ENCODE measurements at places on chromosomes 7 and 10. TPM values are rescaled to one million over a fixed set of nuclear protein-coding genes. Genes with fewer than 3 reads are reported as not detected.

DNA sequence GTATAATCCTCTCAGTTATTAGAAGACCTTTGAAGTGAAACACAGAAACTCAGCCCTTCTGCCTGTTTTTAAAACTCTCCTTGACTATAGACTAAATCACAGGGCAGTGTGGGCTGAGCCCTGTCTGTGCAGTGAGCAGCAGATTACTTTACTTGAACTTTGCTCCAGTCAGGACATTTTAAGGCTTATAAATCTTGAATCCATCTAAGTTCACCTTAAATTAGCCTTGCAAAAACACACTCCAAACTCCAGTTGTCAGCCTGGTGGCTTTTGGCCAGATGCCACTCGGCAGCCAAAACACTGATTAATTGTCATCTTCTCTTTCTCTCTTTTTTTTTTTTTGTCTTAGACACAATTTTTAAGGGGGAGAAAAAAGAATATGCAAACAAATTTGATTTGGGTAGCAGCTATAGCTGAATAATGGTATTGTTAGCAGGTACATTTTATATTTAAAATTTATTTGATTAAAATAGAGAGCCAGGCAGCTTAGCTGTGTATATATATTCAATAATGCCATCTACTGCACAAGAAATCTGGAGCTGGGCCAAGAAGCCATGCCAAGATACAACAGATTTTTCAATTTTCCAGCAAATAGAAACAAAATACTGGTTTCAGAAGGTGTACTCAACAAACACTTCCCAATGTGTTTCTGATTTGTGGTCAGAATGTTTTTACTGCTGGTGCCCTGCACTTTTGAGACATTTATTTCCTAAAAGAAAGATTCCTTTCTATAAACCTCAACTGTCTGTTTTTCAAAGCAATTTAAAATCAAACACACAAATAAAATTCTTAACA lies 247.7 kb downstream of the TFEC start:
- no peak overlapping the region for H3K27ac ChIP-seq
- H3K36me3 ChIP-seq = no peaks in the 10 kb centered on the region
- peaks cover 4% of the 10 kb centered on the region for H3K4me1 ChIP-seq
- no peak for DNase-seq

GRCh38 chr10:58976254-58976653 lies 200.2 kb upstream of the PHYHIPL start:
- H3K4me1 ChIP-seq = no peaks in the 10 kb centered on the region
- H3K4me3 ChIP-seq = no peak overlapping the region
- H3K36me3 ChIP-seq = no peaks in the 10 kb centered on the region
- DNase-seq = no peak
- no peaks in the 10 kb centered on the region for H3K27me3 ChIP-seq

GRCh38 chr7:6637544-6638229 lies 569 bp downstream of the ZNF316 start:
- peak overlapping the region; percentile 71 for H3K27ac ChIP-seq
- DNase-seq = no peak
- H3K4me1 ChIP-seq = peaks cover 12% of the 10 kb centered on the region

- no peak for DNase-seq
- H3K4me1 ChIP-seq = no peaks in the 10 kb centered on the region
- H3K27me3 ChIP-seq = no peaks in the 10 kb centered on the region
- no peak overlapping the region for H3K4me3 ChIP-seq
- H3K36me3 ChIP-seq = no peaks in the 10 kb centered on the region
Measured at GRCh38 chr7:110309941-110310340, 781.0 kb upstream of the LRRN3 start.

DNA sequence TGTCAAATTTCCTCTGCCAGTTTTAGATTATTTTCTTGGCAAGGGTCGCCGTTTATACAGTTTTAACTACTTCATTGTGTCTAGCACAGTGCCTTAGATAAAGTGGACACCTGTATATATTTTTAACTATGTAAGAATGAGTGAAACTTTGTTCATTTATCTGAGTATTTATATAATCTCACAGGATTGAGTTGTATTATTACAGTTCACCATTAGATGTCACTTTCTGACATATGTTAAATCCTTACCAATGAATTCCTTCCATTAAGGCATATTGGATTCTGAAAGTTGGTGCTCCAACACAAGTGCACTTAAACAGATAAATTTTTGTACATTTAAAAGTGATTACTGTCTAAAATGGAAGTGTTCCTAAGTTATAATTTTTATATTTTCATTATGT lies 43.0 kb downstream of the ZMYND11 start:
- no peak overlapping the region for H3K27ac ChIP-seq
- no peaks in the 10 kb centered on the region for H3K4me1 ChIP-seq

DNA sequence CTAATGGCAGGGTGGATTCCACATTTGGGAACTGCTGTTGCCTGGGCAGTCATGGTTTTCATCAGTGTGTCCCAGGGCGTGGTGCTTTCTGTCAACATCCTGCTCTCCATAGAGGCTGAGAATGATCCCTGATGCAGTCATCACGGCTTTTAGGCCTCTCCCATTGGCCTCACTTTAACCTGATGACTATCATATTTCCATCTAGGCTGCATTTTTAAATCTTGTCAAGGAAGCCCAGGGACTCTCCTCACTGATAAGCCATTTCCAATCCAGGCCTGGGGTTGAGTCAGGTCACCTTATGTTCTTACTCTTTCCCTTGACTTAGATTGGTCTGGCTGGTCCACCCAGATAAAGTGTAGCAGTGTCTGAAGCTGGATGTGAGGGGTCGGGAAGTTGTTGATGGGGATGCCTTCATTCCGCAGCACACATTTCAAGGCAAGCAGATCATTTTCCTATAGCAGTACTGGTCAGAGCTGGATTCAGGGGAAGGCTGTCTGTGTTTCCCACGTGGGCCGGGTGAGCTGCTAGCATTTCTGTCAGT lies 177.0 kb downstream of the AUTS2 start:
- no peaks in the 10 kb centered on the region for H3K4me1 ChIP-seq
- no peaks in the 10 kb centered on the region for H3K27me3 ChIP-seq
- DNase-seq = no peak
- no peaks in the 10 kb centered on the region for H3K36me3 ChIP-seq
- H3K4me3 ChIP-seq = no peak overlapping the region
- no peak overlapping the region for H3K27ac ChIP-seq

The FZD1 gene
- total RNA-seq = 39.1 TPM

DNA sequence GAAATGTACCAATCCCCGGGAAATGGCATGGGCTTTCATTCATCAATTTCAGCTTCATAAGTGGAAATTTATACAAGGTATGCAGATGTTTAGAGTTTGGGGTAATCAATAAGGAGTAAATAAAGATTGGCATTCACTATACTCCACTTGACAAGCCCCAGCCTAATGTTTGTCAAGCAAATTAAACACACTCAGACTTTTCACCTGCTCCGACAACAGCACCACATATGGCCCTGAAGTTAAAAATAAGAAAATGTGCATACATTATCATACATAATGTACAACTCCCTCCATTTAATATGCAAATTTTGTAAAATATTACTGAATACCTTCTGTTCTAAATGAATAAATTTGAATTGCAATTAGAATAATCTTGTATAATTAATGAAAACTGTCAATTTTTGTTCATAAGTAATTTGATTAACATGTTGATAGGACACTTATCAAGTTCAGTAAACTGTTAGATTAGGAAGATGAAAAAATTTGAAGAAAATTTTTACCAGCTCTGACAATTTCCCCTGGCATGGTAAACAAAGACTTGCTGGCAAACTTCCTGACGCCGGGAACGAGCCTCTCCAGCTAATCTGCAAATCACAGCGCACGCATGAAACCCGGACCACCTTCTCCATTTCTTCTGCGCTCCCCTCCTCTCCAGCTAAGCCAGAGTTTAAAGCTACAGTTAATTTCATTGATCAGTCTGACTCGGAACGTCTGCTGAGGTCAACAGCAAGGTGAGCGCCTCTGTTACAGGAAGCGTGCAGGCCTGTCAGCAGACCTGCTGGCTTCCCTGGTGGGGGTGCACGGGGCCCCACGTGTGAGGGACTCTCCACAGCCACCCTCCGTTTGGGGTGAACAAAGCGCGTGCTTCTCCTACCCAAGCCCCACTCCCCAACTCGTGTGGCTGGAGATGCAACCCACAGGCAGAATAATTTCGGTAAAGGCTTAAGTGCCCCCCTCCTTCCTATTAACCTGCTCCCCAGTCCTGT lies 70.7 kb downstream of the EBF3 start:
- peaks cover 3% of the 10 kb centered on the region for H3K27me3 ChIP-seq
- no peak overlapping the region for H3K4me3 ChIP-seq
- no peaks in the 10 kb centered on the region for H3K36me3 ChIP-seq

- no peaks in the 10 kb centered on the region for H3K36me3 ChIP-seq
- no peak overlapping the region for H3K27ac ChIP-seq
- no peak overlapping the region for H3K4me3 ChIP-seq
- DNase-seq = no peak
Measured at GRCh38 chr10:43135656-43136055, 2.6 kb upstream of the CSGALNACT2 start.

DNA sequence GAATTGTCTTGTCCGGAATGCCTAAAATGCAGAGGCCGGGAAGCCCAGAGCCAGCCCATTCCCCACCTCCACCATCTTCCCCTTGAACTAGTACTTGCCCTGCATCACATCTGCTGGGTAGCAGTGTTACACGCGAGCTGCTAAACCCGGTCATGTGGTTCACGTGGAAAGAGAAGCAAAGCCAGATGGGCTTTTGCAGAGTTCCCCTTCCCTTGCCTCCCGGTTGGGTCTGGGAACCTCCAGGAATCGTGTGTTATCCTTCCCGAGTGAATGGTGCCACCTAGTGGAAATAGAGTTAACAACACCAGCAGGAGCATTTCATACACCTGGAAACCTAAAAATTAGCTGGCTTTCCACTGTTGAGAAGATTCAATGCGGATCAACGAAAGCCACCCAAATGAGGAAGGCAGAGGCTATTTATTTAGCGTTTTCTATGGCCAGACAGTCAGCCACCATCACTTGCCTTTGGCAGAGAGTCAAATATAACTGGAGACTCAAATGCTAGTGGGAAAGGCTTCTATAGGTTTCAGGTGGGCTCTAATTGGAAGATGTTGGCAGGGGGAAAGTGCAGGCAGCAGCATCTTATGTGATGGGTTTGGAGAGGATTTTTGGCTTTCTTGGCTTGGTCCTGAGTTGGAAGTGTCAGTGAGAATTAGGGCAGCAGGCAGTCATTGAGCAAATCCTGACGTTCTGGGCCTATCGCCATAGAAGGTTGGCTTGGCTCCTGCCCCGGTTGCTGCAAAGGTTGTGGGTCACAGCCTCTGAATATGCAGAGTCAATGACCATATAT lies 12.9 kb upstream of the DENND2A start:
- H3K4me3 ChIP-seq = no peak overlapping the region
- DNase-seq = no peak
- H3K36me3 ChIP-seq = no peaks in the 10 kb centered on the region
- H3K4me1 ChIP-seq = no peaks in the 10 kb centered on the region

DNA sequence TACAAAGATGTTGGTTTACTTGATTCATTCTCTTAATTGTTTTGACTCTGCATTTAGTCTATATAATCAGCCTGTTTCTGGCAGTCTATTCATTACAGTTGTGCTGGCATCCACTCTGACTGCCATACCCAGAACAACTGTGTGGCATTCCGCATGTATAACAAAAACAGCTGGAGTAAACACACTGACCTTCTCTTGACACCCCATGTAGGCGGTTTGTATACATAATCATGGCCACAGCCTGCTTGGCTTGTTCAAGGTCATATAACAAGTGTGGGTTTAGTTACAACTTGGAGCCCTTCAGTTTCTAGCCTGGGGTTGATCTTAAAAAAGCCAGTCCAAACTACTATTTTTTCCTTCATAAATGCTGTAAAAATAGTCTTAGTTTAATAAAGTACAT lies 70.9 kb downstream of the MBL2 start:
- no peaks in the 10 kb centered on the region for H3K27me3 ChIP-seq
- H3K27ac ChIP-seq = no peak overlapping the region
- H3K36me3 ChIP-seq = no peaks in the 10 kb centered on the region
- DNase-seq = no peak
- H3K4me1 ChIP-seq = no peaks in the 10 kb centered on the region
- no peak overlapping the region for H3K4me3 ChIP-seq

DNA sequence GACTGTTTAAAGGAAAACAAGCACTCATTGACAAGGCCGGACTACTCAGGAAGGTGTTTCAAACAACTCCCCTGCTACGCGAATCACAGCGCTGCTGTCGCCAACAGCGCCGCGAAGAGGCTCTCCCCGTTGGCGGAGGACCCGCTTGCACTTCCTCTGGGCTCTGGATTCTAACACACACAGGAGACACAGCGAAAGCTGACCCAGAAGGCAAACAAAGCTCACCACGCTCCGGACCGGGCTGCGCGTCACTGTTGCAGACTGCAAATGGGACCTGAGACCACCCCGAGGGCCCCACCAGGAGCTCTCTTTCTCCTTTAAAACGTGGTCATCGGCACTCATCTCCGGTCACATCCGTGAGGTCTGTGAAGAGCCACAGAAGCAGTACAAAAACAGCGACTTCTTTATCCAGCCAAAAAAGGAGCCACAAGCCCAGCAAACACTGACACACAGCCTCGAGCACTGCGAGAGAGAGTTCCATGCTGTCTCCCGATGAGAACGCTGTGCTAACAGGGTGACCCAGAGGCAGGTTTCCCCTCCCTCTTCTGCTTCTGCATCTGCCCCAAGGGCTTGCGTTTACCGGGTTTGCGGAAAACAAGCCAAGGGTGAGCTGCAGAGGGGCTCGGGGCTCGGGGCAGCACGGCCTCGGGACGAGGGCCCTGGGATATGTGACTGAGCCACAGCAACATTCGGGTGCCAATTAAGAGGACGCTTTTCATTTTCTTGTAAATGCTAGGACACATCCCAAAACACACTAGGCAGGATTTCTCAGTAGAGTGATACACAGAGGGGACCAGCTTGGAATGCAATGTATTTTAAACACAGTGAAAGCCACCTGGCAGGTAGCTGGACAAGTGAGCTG lies 41.3 kb downstream of the AMZ1 start:
- DNase-seq = peak; percentile 60
- H3K4me1 ChIP-seq = peaks cover 4% of the 10 kb centered on the region
- H3K4me3 ChIP-seq = peak overlapping the region; percentile 42
- no peaks in the 10 kb centered on the region for H3K27me3 ChIP-seq
- peak overlapping the region; percentile 37 for H3K27ac ChIP-seq

DNA sequence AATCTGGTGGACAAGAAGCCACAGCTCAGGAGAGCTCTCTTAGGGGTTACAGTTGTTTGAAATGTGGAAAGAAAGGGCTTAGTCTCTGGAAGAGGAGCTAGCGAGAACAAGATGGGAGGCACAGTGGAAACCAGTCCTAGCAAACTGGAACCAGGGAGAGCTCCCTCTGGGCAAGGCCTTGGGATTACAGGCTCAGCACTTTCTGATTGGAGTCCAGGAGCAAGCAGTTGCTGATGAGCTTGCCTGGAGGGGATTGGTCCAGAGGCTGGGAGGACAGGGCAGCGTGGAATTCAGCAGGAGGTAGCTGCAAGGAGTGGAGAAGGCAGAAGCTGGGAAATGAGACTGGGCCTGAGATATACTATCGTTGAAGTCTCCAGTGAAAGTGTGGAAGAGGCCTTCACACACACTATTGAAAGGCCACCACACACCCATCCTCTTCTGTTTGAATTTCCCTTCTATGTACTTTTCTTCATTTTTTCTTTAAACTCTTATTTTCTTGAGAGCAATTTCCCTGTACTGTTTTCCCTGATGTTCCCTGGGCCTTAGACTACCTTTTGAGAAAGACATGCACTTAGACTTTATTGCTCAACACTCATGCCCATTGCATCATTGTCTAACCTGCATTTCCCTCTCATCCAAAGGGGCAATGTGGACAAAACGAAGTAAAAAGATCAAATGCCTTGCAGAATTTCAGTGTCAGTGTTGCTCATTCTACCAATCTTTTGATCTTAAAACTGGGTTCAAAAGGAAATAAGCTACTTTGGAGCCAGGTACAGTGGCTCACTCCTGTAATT lies 57.8 kb upstream of the LANCL2 start:
- no peak overlapping the region for H3K4me3 ChIP-seq
- H3K4me1 ChIP-seq = no peaks in the 10 kb centered on the region
- no peaks in the 10 kb centered on the region for H3K27me3 ChIP-seq
- H3K27ac ChIP-seq = no peak overlapping the region
- H3K36me3 ChIP-seq = no peaks in the 10 kb centered on the region
